ENCODE measurements at places on chromosomes 13 and 19.

GRCh38 chr19:57665261-57665806 lies 3.4 kb upstream of the ZSCAN4 start:
- no peak for DNase-seq

DNA sequence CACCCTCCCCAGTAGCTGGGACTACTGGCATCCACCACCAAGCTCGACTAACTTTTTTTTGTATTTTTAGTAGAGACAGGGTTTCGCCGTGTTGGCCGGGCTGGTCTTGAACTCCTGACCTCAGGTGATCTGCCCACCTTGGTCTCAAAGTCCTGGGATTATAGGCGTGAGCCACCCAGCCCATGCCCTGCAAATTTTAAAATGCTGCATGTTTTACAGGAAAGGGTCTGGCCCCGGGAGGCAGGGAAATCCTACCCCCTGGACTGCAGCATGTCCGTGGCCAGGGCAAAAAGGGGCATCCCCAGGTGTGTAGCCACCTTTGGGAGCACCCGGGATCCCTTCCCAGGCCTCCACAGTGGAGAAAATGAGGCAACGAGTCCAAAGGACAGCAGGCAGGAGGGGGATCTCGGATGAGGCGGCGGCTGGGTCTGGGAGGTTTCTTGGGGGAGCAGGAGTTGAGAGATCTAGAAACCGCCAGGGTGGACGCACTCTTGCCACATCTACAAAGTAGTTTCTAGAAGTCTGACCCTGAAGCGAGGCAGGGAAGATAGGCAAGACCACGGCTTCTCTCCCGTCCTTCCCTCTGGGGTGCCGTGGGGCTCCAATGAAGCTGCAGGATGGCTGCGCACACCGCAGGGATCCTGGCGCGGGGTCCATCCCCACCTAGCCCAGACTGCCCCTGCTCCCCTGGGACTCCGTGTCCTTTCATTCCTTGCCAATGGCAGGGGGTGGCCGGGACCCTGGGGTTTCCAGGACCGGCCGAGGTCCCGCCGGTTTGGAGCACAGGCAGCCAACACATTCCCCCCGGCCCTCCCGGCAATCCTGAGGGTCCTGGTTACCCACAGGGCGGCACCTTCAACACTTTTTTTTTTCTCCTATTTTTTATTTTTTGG lies 21.3 kb upstream of the ZBTB7A start:
- no peak for DNase-seq

- peak; percentile 28 for DNase-seq
Observed at GRCh38 chr19:33134571-33135041, 2.7 kb downstream of the WDR88 start.

DNA sequence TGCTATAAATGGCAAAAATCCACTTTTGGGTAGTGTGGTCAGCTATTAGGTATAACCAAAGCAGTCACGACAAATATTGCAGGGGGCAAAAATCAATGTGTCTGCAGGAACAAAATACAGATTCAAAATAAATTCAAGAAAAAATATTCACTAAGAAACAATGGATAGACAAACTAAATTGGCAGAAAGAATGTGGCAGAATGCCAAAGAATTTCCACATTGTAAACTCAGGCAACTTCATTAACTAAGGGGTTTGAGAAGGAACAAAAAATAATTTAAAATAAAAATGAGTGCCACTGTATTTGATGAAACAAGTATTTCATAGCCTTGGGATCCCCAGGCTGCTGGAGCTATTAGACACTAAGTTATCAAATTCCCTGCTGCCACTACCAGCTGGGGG lies 193.1 kb downstream of the VWA8 start:
- DNase-seq, result no peak

DNA sequence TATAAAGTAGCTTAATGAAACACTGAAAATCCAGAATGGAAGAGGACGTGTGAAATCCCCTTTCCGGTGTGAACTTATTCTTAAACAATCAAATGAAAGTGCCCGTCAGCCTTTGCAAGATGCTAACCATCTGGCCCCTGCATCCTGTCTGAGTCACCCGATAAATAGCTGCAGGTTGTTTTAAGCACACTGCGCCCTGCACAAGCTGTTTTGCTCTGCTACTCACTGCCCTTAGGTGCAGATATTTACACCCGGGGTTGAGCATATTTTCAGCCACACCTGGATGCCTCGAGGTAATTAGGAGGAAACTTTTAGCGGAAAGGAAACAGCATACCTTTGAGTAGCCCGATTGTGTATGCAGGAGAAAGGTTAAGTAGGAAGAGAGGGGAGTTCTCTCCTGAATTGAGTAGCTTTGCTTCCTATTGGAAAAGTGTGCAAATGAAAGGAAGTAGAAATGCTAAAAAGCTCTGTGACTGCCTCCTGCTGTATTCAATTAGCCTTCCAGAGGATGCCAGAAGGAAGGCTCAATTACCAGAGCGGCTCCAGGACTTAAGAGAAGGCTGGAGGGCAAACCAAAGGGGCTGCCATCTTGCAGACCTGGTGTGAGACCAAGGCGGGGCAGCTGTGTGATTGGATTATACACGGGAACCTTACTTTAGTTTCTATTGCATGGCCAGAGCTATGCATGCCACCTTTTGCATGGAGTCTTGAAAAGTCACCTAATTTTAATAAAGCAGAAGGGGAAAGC lies 42.5 kb downstream of the IRS2 start:
- DNase-seq, result peak; percentile 4

DNA sequence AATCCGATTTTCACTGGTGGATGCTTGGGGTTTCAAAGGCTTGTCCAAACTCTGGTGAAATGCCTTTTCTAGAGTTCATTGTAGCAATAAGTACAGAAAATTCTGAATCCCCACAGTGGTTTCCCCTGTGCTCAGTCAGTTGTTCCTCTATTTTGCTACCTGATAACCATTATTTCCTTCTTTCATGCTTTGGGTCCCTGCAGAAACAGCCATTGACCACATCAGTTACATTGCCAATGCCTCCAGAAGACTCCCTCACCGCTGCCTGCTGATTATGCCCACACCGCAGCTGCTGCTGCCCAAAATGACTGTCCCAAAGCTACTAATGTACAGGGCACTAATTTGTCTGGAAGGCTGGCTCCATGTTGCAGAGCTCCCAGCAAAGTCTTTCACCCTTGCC lies 517.3 kb downstream of the KLF12 start:
- no peak for DNase-seq

GRCh38 chr13:32017474-32017873 lies 14.1 kb upstream of the FRY start:
- no peak for DNase-seq

GRCh38 chr19:41993612-41994483 lies at the start of gene ATP1A3:
ATP1A3 (minus strand) TSS chr19:41994230; CDS start chr19:41994076, 154 bp downstream.
- DNase-seq, result peak; percentile 48

GRCh38 chr19:15288146-15288963 lies 44.0 kb downstream of the BRD4 start:
- DNase-seq, result no peak

DNA sequence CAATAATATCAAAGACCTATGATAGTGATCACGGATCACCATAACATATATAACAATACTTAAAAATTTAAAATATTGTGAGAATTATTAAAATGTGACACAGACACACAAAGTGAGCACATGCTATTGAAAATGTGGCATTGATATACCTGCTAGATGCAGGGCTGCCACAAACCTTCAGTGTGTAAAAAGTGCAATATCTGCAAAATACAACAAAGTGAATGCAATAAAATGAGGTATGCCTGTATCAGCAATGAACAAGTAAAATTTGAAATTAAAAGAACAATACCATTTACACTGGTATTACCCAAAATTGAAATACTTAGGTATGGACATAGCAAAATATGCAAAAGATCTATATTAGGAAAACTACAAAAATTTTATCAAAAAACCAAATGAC lies 1217.8 kb upstream of the PCDH20 start:
- no peak for DNase-seq

GRCh38 chr13:50464349-50465251 lies 378.9 kb downstream of the DLEU7 start:
- no peak for DNase-seq

DNA sequence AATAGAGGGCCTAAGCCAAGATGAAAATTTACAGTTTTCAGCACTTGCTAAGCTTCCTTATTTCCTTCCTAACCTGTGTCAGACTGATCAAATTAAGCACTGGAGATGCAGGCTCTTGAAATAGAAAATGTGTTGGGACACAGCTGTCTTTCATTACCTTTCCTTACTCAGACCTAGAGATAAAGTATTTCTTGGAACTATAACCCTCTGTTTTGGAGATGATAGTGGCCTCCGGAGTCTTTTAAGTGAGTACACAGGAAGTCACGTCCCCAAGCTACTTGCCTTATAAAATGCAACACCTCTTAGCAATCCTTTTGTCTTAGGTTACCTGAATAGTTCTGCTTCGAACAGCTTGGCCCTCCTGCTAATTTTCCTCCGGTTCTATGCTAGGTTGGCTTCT lies 12.4 kb upstream of the AKAP11 start:
- no peak for DNase-seq

GRCh38 chr13:24218977-24219376 lies 58.5 kb downstream of the SPATA13 start:
- no peak for DNase-seq

- peak; percentile 58 for DNase-seq
Observed at GRCh38 chr19:41548954-41549688, 26.8 kb upstream of the CEACAM21 start.

DNA sequence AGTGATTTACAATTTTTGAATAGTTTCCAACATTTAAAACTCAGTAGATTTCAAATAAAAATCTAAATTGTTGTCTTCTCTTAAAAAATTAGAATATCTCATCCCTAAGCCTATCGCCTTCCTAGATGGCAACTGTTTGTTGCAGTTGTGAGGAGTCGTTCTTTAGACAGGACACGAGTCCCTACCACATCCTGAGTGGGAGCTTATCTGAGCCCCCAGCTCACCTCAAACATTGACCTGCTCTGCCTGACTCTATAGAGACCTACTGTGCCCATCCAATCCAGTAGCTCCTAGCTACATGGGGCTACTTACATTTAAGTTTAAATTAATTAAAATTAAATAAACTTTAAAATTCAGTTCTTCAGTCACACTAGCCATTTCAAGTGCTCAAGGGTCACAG lies 434.7 kb downstream of the FOXO1 start:
- no peak for DNase-seq

- DNase-seq, result no peak
Observed at GRCh38 chr13:28794396-28794795, 25.7 kb upstream of the MTUS2 start.

- DNase-seq, result no peak
Observed at GRCh38 chr19:13717194-13717643, 47.1 kb upstream of the MRI1 start.

GRCh38 chr19:56403261-56403660 lies 871 bp upstream of the ZNF583 start:
- DNase-seq, result no peak

DNA sequence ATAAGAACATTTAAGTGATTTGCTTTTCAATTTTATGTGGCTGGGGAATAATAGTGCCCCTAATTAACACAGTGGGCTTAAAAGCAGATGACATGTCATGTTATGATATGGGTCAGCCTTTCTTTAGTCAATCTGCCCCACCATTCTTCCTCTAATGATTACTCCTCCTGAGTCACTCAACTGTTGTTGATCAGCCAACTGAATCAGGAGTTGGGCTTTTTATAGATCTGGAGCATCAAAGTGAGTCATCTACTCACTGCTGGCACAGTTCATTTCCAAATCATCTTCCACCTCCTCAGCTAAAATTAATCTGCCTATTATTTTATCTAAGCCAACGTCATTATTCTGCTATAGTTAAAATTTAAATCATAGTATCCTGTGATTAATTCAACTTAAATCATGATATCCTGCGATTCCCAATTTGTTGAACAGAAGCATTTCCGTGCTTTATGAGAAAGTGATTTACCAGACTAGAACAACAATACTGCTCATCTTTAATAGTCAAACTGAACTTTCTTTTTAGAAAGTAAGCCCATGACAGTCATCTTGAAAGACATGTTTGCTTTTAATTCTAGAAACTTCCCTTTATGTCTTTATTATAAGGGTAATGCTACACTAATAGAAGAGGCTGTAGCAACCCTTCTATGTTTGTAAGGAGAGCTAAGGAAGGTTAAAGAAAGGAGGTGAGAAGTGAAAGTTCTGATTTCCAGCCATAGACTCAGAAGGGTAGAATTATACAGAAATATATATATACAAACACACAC lies 551.4 kb downstream of the TBC1D4 start:
- DNase-seq, result no peak

DNA sequence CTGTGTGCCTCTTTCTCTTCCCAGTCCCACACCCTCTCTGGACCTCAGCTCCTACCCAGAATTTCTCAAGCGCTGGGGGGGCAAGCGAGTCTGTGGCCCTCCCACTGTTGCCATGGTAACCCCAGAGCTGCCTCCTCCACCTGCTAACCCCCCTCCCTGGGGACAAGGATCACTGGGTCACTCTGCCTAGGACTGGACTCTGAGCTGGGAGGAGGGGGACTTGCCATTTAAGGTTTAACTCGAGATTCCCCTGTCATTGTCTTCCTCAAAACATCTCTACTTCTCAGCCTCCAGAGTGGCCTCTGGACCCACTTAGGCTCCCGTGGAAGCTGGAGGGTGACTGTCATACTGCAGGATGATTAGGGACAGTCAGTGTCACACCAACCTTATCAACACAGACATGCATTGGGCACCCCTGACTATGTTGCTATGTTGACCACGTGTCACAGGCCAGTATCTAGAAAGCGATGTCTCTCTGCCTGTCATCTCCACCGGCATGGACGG lies 2.2 kb downstream of the PALM3 start:
- no peak for DNase-seq

GRCh38 chr13:90374168-90374567 lies 973.3 kb upstream of the MIR17HG start:
- DNase-seq, result no peak

DNA sequence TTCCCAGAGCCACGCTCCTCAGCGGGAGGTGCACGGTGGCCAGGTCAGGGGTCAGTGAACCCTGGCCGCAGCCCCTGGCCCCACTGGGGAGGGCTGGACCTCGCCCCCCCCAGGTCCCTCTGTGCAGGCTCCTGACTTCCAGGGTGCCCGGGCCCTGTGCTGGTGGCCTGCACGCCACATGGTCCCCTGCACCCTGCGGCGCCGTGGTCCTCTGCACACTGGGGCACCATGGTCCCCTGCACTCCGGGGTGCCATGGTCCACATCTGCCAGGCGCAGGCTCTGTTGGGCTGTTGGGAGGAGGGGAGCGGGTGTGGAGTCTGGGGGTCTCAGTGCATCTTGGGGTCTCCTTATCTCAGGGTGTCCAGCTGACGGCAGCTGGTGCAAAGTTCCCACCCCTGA lies 23.3 kb upstream of the TMEM255B start:
- DNase-seq, result no peak

- DNase-seq, result no peak
Observed at GRCh38 chr19:16034180-16034579, 42.1 kb upstream of the TPM4 start.

DNA sequence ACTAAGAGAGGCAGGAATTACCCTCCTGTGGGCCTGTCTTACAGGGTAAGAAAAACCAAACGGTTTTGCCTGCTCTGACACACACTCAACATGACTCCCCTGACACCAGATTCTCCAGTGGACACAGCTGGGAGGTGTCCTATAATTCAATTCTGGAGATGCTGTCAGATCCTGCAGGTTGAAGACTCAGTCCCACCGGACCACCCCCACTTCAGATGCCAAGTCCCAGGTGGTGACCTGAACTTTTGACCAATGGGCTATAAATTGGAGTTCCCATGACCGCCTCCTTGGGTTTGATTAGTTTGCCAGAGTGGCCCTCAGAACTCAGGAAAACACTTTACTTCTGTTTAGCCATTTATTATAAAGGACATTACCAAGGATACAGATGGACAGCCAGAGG lies 52.6 kb downstream of the RGCC start:
- no peak for DNase-seq

- DNase-seq, result peak; percentile 20
Observed at GRCh38 chr19:5170329-5170745, 170.3 kb downstream of the PTPRS start.

Measured in activated effector memory CD4-positive, alpha-beta T cell treated with Interleukin-2 at 50 U/mL for 16 hours (primary cell).